ENCODE measurements at places on chromosomes 7 and 10.

- DNase-seq: no peak
These were observed 40.9 kb downstream of the ZNF783 start for GRCh38 chr7:149302865-149303264.

DNA sequence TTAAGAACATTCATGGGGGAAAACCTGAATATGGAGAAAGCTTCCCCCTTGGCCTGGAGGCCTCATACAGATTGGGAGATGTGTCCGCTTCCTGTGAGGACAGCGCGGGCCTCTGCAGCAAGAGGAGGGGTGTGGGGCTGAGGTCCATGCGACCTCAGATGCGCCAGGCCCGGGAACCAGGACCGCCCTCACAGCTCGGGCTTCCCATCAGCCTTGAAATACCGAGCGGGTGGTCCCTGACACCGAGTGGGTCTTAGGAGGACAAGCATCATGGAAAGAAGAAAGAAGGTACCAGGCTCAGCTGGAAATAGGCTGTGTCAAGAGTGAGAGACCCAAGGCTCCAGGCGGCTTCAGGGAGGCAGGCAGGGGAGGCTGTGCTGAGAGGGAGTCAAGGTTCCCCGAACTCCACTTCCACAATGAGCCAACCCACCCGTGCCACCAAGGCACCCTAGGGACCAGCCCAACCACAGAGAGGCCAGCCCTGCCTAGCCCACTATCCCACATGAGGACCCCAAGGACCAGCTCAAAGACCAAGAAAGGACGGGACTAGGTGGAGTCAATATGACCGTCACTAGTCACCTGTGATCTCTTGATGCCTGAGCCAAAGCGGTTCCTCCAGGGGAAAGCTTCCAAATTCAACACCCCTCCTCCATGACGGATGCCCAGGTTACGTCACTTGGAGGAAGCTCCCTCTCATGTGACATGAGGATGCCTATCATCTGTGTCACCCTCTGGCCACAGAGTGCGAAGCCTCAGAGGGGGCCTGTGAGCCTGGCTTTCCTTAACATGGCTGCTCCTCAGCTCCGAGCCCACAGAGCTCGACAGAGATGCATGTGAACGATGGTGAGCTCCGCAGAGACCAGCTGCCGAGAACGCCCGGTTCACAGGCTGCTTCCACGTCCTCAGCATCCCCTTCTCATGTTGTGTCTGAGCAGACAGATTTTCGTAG, 103.7 kb downstream of the TCERG1L start:
- DNase-seq: no peak

DNA sequence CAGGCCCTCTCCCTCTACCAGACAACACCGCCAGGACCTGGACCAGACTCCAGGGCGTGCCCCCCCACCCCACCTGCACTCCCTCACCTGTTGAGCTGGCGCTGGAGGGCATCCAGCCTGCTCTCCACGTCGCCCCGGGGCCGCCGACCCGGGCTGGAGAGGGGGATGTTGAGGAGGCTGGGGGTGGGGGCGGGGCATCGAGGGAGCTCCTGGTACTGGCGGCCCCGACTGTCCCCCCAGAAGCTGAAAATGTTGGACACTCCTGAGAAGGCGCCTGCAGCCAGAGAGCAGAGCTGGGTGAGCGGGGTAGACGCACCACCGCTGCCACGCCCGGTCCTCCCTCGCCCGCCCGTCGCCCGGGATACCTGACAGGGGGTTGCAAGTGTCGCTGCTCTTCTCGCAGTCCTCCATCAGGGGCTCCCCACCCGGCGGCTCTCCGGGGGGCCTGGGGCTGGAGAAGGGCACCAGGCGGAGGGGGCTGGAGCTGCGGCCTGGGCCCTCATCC, 30.8 kb downstream of the KCNH2 start:
- DNase-seq: no peak

DNA sequence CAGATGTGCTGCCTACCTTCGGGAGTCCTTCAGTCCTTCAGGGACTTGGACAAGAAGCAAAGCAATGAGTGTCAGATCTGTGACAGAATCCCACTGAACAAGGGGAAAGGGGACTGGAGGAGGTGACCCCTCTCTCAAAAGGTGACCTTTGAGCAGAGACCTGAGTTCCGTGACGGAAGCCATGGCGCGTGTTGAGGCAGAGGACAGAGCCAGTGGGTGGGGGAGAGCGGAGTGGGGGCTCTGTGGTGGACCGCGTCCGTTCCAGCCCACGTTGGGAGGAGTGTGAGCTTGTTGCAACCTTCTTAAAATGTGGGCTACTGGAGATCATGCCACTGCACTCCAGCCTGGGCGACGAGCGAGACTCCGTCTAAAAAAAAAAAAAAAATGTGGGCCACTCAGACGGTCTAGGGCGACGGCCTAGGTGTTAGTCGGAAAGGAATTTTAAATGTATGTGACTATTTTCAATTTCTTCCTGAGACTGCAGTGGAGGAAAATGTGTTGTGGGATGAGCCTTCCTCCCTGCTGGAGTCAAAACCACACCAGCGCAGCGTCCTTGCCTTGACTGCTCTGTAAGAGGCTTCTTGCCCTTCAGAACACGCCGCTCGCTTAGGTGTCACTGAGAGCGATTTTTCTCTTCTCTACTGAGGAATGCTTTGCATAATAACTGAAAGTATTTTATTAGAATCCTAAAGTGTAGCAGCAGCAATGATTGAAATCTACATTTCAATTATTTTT, 272.7 kb downstream of the CELF2 start:
- no peak for DNase-seq

GRCh38 chr7:7696458-7697119, 21.8 kb downstream of the RPA3 start:
- peak; percentile 42 for DNase-seq

DNA sequence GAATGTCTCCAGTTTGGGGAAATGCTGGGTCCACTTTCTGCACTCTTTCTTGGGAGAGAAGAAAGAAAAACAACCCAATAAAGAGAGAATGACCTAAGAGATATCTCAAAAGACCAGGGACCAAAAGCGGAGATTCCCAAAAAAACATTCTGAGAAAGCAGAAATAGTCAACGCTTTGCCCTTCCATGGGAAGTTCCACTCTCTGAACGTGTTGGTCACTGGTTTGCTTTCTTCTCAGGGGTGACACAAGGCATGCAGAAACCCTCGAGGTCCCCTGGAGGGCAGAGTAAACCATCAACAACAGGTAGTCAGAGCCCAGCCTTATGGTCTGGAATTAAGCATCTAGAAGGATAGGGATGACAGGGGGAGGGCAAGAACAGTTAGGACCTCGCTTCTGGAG, 26.2 kb upstream of the AOAH start:
- DNase-seq: no peak

- no peak for DNase-seq
These were observed 7.9 kb upstream of the UPF2 start for GRCh38 chr10:12050528-12050927.

- no peak for DNase-seq
These were observed 13.1 kb upstream of the SGMS1 start for GRCh38 chr10:50636618-50637579.

GRCh38 chr10:114379631-114380041, 24.7 kb downstream of the AFAP1L2 start:
- no peak for DNase-seq

- DNase-seq: no peak
These were observed 27.1 kb downstream of the KLF6 start for GRCh38 chr10:3757638-3758490.

GRCh38 chr7:103541026-103541425, 95.0 kb upstream of the SLC26A5 start:
- DNase-seq: no peak

DNA sequence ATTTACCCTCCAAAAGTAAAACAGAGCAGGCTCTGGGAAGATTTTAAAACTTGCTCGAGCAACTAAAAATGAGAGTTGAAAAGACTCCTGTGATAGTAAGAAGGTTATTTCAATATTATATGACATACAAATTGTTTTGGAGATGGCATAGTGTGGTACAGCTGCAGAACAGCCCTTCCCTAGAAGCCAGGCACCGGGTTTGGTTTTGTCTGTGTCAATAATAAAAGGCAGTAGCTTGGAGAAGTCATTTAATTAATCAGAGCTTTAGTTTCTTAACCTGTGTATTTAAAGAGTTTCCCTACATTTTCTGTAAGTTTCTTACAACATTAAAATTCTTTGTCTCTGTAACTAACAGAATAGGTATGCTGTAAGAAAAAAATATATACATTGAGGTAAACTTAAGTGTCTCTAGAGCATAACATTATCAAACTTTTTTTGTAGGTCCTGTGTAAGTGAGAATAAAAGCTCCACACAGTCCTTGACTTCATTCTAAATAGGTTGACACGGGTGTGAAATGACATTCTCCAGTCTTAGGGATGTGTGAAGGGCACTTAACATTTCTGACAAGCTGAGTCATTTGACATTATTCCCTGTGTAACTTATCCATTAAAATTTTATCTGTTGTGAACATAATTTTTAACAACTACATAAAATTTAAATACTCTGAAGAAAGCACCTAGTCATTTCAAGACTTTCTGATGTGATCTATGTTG, 425.0 kb upstream of the ETV1 start:
- DNase-seq: no peak

DNA sequence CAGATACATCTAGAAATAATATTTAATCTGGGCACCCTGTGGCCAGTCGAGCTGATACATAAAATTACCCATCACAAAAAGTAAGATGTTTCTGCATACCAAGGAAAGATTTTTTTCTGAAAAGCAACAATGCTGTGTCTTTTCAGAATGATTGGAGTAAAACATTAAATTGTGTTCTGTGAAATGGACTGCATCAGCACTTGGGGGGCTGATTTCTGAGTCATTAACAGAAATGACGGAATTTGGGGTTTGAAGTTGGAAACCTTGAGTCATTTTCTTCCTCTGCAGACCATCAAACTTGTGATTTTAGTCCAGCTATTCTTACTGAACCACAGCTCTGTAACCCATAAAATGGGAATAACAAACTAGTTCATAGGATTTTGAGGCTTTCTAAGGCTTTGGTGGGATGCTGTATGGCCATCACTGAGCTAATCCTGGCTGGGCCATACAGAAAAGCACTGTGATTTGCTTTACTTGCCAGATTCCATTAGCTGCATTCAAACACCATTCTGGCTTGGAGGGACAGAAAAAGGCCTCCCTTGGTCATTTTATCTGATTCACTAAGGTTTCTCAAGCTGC, 739.4 kb upstream of the IGFBP3 start:
- no peak for DNase-seq

GRCh38 chr10:123642697-123643096, 23.5 kb upstream of the GPR26 start:
- DNase-seq: no peak

GRCh38 chr10:118173296-118173695, 126.6 kb upstream of the RAB11FIP2 start:
- DNase-seq: no peak

- no peak for DNase-seq
These were observed 2.0 kb downstream of the POR start for GRCh38 chr7:75916685-75917634.

DNA sequence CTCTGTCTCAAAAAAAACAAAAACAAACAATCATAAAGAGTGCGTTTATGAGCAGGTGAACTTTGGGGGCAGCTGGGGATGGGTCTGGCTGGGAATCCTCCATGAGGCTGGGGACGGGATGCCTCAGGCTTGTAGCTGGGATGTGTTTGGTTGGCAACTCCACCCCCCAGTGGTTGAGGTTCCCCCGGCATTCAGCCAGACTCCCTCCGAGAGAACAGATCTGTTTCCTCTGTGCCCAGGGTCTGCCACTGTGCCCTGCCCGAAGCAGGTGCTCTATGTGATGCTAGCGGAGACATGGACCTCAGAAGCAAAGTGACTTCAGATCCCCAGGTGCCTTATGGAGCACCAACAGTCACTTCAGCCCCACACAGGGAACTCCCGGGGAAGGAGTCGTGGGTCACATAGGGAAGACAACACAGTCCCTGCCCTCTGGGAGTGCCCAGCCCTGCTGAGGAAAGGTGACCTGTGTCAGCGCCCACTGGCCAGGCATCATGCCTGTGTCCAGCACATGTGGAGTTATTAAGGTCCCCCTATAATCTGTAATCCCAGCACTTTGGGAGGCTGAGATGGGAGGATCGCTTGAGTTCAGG, 29.3 kb upstream of the GTF2IRD1 start:
- DNase-seq: no peak

DNA sequence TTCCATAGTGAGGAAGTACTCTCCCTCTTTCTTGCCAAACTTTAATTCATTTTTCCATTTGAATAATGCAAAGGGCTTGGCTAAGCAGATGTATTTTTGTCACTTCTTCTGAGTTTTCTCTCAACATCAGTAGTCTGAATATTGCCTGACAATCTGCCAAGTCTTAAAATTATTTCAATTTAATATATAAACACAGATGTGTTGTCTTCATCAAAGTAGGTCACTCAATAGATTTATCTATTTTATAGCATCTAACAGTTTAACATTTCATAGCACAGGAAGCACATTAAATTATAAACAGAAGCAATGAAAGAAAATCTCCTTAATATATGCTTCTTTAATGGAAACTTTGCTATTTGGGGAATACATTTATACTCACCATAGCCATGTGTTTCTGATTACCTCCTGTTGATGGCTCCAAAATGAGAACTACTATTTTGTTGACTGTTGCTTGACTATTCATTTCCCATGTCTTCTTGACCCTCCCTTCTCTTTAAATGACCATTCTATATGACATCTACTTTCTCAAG, 4.5 kb downstream of the CPED1 start:
- no peak for DNase-seq

DNA sequence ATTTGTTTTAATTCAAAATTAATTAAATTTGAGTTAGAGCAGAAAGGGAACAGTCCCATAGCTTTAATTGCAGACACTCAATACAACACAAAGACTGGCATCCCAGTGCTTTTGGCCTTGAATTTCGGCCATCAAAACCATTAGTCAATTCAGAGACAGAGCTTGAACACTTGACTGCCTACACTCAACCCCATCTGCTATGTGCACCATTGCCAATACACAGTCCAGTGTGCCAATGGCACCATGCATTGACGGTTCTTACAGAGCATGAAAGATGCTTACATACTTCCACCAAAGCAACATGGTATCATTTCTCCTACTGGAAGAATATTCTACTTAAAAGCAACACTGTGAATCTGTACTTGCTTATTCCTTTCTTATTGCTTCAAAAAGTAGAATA, 43.6 kb upstream of the LRRTM3 start:
- no peak for DNase-seq

GRCh38 chr7:13727279-13727678, 262.2 kb downstream of the ETV1 start:
- no peak for DNase-seq

DNA sequence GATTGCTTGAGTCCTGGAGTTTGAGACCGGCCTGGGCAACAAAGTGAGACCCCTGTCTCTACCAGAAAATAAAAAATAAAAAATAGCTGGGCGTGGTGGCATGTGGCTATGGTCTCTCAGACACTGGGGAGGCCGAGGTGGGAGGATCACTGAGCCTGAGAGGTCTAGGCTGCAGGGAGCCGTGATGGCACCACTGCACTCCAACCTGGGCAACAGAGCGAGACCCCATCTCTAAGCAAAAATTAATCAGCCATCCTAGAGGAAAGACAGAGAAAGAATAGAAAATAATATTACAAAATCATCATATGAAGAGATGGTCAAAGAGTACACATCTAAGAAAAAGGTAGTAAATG, 4.9 kb upstream of the EPHB4 start:
- no peak for DNase-seq

GRCh38 chr7:155392726-155393570, 65.0 kb upstream of the EN2 start:
- no peak for DNase-seq
